Omental fat pad (tissue), 4 donors: ENCODE measurements at places on chromosomes 13 and 19.

GRCh38 chr19:1608359-1609102 lies 3.3 kb upstream of the UQCR11 start:
- no peak for DNase-seq

DNA sequence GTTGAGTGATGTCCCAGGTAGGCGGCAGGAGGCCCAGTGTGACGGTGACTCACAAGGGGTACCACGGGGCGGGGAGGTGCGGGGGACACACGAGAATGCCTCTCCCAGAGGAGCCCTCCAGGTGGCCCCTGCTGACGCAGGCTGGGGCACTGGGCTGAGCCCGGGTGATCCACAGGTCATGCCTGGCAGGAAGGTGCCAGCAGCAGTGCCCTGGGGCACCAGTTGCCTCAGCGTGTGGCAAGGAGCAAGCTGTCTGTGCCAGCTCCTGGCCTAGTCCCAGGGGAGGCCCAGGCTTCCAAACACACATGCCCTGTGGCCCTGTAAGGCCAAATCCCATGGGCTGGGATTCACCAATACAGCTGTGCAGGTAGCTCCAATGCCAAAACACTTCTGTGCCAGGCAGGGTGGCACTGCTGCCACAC lies 28.0 kb downstream of the AKT2 start:
- DNase-seq: no peak

DNA sequence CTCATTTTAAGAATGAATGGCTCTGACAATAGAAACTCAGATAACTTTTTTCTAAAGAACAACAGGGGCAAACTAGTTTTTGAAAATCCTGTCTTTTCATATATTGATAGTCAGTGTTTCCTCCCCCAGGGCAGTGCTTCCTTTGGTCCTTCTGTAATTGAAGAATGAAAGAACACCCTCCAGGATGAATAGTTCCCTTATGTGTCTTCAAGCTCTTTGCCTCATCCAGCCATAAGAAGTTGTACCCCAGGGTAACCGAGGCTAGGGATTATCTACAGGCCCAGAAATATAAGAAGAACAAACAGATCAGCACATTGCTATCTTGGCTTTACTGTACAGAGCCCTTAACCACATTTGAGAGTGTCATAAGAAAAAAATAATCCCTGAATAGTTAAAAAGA lies 12.1 kb upstream of the ERICH6B start:
- no peak for DNase-seq

DNA sequence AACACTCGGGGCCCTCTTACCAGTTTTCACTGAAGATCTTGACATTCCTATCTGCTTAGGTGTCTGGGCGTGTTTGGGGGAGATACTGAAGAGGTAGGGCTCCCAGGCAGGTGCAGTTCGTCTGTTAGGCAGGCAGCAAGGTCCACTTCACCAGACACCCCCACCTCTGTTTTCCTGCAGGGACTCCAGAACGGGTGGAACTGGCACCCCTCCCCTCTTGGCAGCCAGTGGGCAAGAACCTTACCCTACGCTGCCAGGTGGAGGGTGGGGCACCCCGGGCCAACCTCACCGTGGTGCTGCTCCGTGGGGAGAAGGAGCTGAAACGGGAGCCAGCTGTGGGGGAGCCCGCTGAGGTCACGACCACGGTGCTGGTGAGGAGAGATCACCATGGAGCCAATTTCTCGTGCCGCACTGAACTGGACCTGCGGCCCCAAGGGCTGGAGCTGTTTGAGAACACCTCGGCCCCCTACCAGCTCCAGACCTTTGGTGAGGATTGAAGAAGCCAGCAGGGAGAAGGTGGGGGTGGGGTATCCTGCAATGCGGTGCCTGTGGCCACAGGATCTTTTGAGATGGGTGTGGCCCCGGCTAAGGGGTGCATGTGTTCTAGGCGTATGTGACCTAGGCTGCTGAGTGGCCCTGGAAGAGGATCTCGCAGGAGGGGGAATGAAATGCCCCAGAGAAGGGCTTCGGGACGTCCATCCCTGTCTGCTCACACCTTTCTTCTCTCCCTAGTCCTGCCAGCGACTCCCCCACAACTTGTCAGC lies 3.3 kb upstream of the ICAM4 start:
- DNase-seq: no peak

DNA sequence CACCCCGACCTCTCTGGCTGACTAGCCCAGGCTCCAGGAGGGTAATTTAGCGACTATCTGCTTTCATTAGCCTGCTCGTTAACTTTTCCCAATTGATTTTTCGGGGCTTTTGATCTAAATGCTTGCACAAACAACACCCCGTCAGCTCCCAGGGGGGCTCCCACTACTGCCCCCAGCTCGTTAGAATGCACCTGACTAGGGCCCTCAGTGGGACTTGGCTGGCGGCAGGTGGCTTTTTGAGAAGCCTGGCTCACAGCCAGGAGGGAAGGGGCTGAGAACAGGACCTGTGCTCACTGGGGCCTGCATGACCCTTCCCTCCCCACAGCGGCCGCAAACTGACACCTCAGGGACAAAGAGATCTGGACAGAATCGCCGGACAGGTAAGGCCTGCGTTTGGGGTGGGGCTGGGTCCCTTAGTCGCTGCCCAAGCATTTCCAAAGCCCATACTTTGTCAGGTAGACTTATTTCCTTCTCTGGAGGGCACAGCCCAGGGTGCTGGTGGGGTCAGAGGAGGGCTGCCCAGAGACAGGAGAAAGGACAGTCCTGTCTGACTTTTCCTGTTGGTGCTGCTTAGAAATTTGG lies 7.6 kb upstream of the CD79A start:
- no peak for DNase-seq

GRCh38 chr13:114211446-114212157 lies 23.1 kb upstream of the CDC16 start:
- no peak for DNase-seq

GRCh38 chr13:91661692-91662490 lies 263.5 kb downstream of the GPC5 start:
- no peak for DNase-seq

DNA sequence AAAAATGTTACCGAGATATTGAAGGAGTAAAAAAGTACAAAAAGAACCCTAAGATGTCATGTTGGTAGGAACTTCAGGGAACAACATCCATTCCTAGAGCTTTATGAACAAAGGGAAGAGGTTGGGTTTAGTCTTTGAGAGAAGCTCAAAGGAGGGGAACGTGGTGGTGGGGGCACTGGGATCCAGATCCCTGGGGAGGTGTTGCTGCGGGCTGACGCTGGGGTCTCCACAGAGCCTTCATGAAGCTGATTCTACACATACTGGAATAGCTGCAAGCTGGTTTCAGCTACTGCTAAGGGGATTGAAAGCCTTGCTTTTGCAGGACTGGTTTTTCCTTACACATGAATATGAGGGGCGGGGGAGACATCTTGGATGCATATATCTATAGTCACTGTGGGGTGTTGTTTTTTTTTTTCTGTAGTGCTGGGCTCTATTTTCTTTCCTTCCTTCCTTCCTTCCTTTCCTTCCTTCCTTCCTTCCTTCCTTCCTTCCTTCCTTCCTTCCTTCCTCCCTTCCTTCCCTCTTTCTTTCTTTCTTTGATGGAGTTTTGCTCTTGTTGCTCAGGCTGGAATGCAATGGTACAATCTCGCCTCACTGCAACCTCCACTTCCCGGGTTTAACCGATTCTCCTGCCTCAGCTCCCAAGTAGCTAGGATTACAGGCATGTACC lies 6.5 kb upstream of the MZF1 start:
- DNase-seq: no peak

- DNase-seq: peak; percentile 27
Observed at GRCh38 chr13:30616927-30617314, 799 bp upstream of the USPL1 start.

DNA sequence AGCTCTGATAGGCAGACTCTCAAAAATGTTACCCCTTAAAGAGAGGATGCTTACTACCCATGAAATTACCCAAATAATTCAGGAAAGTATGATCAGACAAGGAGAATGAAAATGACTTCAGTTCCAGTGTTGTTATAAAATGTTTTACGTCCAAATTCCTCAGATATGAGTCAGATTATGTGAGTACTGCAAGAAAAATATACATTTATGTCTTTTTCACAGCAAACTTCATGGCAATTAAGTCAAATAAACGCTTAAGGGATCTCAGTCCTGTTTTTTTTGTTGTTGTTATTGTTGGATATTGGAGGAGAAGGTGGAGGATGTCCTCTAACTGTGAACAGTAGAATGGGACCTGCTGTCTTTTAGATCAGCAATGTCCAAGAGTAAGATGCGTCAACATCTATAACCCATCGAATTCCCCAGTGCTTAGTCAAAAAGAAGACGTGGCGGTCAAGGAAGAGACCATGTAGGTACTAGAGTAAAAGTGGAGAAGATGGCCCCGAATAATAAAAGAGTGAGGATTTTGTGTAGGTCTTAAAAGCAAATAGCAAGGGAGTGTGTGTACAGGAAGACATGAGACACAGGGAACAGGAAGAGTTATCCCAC lies 215.4 kb upstream of the IRS2 start:
- DNase-seq: no peak

DNA sequence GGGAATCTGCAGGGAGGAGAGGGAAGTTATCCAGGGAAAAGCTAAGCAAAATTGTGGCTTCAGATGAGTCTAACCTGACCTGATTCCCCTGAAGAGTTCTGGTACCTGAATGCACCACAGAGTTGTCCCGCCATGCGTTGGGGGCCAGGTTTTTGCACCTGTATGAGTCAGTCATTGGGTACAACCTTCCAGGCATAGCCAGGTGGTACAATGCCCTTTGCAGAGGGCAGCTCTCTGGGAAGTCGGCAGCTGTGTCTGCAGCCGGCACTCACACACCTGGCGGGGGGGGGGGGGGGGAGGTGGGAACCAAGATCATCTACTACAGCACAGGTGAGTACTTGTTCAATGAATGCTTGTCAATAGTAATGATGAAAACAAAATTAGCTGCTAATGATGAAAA lies 52.5 kb upstream of the GTF3A start:
- DNase-seq: no peak

DNA sequence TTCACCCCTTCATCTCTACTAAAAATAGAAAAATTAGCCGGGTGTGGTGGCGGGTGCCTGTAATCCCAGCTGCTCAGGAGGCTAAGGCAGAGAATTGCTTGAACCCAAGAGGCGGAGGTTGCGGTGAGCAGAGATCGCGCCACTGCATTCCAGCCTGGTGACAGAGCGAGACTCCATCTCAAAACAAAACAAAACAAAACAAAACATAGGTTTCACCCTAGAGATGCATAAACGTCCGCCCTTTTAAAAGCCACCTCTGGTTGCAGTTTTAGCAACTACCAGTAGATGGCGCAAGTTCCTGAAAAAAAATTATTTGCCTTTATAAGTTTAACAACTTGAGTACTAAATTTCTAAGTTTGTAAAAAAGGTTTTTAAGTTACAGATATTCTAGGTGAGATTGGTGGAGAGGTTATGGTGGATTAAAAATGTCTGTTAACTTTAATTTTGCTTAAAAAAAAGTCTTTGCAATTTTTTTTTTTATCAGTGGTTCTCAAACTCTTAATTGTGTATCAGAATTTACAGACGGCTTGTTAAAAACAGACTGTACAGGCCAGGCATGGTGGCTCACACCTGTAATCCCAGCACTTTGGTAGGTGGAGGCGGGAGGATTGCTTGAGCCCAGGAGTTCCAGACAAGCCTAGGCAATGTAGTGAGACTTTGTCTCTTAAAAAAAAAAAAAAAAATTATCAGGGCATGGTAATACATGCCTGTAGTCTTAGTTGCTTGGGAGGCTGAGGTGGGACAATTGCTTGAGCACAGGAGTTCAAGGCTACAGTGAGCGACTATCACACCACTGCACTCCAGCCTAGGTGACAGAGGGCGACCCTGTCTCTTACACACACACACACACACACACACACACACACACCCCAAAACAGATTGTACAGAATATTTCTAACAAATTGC lies 42.1 kb downstream of the NAA16 start:
- no peak for DNase-seq

- no peak for DNase-seq
Observed at GRCh38 chr13:46617229-46617721, 64.3 kb downstream of the LRCH1 start.

DNA sequence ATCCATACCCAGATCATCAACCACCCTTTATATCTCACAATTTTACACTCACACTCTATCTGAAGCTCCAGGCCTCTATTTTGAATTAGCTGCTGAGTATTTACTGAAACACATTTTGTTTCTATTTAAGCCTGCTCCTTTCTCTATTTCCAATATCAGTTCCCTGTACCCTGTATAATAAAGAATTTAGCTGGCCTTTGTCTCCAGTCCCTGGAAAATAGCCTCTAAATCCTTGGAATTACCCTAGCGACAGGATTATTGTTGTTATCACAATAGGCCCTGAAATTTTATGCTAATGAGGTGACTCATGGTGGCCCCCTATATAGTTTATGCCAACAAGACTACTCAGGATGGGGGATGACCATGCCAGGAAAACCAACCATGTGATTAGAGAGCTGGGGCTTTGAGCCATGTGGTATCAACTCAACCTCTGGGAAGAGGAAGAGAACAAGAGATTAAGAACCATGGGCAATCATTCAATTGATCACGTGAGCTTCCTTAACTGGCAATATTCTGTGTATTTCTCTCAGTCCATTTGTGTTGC lies 72.7 kb downstream of the KATNAL1 start:
- no peak for DNase-seq

- no peak for DNase-seq
Observed at GRCh38 chr13:29101409-29101808, 281.3 kb downstream of the MTUS2 start.

- no peak for DNase-seq
Observed at GRCh38 chr13:48636550-48636949, 17.2 kb upstream of the CYSLTR2 start.

DNA sequence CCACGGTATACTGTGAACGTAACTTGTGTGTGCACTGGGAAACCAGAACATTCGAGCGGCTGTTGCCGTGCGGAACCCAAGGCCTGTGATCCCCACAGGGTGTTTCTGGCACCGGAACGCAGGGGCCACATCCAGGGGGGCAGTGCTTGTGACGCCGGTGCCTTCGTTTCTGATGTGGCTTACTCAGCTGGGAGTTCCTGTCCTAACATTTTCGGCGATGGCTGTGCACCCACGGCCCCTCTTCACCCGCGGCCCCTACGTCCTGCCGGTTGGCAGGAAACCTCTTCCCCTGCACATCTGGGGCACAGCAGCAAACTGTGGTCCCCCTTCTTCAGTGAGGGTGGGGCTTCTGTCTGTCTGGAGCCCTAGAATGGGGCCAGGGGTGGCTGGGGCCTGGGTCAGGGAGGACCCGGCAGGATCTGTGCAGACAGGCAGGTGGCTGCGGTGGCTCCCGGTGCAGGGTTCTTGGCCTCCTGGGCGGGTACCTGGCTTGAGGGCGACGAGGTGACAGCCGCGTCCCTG lies 26.2 kb downstream of the CSNK1G2 start:
- DNase-seq: no peak

DNA sequence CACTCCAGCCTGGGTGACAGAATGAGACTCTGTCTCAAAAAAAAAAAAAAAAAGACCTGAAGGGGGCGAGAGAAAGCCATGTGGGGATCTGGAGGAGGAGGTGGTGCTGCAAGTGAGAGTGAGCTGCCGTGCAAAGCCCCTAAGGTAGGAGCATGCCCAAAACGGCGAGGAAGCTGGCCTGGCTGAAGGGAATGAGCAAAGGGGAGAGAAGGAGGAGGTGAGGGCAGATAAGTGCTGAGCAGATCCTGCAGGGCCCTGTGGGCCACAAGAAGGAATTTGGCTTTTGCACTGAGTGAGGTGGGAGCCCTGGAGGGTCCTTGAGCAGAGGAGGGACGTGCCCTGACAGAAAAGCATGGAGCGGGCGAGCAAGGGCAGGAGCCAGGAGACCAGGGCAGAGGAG lies 19.4 kb upstream of the ADGRE5 start:
- no peak for DNase-seq
